ENCODE measurements at places on chromosomes 13 and 19.

- no peak for DNase-seq
Observed at GRCh38 chr19:42325896-42326771, 699 bp downstream of the MEGF8 start.

DNA sequence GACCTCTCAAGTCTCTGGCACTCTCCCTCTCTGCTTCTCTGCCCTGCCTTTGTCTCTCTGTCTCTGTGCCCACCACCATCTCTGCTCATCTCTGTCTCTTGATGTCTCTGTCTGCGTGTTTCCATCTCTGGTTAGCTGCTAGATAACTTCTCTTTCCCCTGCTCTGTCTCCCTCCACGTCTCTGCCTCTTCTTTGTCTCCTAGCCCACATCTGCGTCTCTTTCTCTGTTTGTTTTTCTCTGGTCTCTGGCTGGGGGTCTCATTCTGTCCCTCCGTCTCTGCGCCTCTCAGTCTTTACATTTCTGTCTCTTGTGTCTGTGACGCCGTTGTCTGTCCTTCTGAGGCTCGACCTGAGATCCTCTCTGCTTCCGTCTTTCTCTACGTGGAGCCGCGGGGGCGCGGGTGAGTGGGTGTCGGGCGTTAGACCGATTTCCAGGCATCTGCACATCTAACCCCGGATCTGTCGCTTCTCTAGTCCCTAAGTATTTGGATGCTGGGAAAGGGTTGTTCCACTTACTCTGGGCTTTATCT is 386 bp downstream of the GIPR start:
- no peak for DNase-seq

- DNase-seq, result no peak
Observed at GRCh38 chr19:19777692-19778091, 43.9 kb downstream of the ZNF506 start.

GRCh38 chr19:45953676-45954075 is 20.0 kb downstream of the NOVA2 start:
- DNase-seq, result no peak

GRCh38 chr19:47322058-47322457 is 9.9 kb upstream of the C5AR2 start:
- DNase-seq, result no peak
